ENCODE measurements at places on chromosomes 16 and 17.

DNA sequence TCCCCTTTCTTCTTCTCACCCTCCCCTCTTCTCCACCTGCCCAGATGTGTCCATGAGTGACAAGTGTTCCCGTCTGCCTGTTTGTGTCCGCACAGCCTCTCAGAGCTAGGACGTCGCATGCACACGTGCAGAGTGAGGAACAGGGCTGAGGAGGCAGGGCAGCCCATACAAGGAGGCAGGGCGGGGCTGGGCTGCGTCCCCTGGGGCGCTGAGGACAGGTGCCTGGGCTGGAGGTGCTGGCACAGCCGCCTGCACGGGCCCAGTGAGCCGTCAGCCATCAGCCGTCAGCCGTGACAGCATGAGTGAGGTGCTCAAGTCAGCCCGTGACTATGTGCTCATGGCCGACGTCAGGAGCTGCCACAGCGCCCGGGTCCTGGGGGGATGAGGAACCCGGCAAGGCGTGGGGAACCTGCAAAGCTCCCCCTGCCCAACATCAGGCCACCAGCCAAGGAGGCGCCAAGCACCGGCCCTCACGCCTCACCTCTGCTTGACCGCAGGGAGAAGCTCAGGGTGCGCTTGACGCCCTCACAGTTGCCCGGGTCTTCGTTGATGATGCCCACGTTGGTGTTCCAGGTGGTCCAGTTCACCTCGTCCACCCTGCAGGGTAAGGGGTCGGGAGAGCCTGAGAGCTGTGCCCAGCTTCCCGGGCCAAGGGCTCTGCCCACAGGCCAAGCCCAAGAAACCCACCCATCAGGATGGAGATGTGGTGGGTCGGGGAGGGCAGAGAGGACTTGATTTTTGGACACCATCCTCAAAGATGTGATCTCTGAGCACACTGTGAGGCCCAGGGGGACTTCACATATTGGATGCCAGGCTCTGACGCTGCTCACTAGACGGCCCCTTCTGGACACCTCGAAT is 13.7 kb upstream of the TRPV3 start:
- H3K4me1 ChIP-seq: no peaks in the 10 kb centered on the region
- no peaks in the 10 kb centered on the region for H3K36me3 ChIP-seq
- DNase-seq: no peak
- H3K4me3 ChIP-seq: no peak overlapping the region

GRCh38 chr17:66717641-66718058 is 117.3 kb upstream of the CACNG5 start:
- H3K4me3 ChIP-seq: no peak overlapping the region
- no peaks in the 10 kb centered on the region for H3K27me3 ChIP-seq
- H3K36me3 ChIP-seq: no peaks in the 10 kb centered on the region
- H3K27ac ChIP-seq: no peak overlapping the region
- no peaks in the 10 kb centered on the region for H3K4me1 ChIP-seq
- DNase-seq: peak; percentile 49

GRCh38 chr16:68776821-68777485 is 39.9 kb downstream of the CDH1 start:
- H3K27me3 ChIP-seq: peaks cover 5% of the 10 kb centered on the region
- H3K27ac ChIP-seq: no peak overlapping the region

GRCh38 chr17:17940441-17940911 is 31.7 kb downstream of the TOM1L2 start:
- no peaks in the 10 kb centered on the region for H3K27me3 ChIP-seq
- no peak overlapping the region for H3K4me3 ChIP-seq
- H3K27ac ChIP-seq: no peak overlapping the region
- DNase-seq: peak; percentile 40
- H3K4me1 ChIP-seq: peaks cover 46% of the 10 kb centered on the region
- H3K36me3 ChIP-seq: peaks cover 1% of the 10 kb centered on the region

DNA sequence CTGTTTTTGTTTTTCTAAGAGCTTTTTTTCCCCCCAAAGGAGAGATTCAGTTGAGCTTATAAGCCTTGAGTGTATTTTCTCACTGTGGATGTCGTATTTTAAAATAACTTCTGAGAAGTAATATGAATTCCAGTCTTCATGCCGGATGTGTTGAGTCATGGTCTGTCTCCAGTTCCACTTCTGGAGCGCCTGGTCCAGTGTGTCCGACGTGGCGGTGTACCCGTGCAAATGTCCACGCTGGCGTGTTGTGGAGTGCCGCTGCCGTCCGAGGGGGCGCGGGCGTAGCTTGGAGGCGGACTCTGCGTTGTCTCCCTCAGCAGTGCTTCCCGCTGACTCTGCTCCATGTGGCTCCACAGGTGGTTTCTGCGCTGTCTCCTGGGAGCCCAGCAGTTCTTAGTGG is 60.9 kb upstream of the ZNF750 start:
- no peak overlapping the region for H3K27ac ChIP-seq
- no peaks in the 10 kb centered on the region for H3K27me3 ChIP-seq
- no peaks in the 10 kb centered on the region for H3K36me3 ChIP-seq
- H3K4me1 ChIP-seq: no peaks in the 10 kb centered on the region
- DNase-seq: peak; percentile 49

- H3K27ac ChIP-seq: no peak overlapping the region
- no peak overlapping the region for H3K4me3 ChIP-seq
- H3K27me3 ChIP-seq: peaks cover 4% of the 10 kb centered on the region
- H3K4me1 ChIP-seq: no peaks in the 10 kb centered on the region
- no peak for DNase-seq
- H3K36me3 ChIP-seq: no peaks in the 10 kb centered on the region
Measured at GRCh38 chr16:50842589-50842988, 100.7 kb downstream of the CYLD start.

DNA sequence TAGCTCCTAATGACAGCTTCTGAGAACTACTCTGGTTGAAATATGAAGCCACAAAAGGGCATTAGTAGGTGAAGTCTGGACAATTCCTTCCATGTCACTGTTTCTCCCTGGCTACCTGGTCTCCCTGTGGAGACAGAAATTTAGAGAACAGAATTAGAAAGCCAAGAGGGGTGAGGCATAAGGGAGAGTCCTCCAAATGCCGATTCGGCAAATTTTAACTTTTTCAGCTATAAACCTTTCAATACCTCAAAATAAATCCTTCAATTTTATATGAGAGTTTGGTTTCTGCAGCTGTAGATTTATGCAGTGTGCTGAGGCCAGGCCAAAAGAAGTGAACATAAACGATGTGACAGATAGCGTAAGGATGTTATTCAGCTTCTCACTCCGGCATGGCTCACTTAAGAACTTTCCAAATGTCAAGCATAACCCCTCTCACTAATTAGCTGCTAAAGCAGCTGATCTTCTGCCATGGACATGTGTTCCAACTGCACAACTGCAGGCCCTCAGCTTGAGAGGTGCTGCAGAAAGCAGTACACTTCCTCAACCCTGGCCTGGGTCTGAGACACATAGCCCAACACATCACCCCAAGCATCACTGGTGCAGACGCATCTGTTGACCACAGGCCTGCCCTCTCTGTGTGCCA is 247.9 kb upstream of the SOX9 start:
- no peak for DNase-seq
- no peak overlapping the region for H3K27ac ChIP-seq
- H3K4me3 ChIP-seq: no peak overlapping the region
- H3K36me3 ChIP-seq: no peaks in the 10 kb centered on the region

GRCh38 chr16:17261197-17261858 is 209.4 kb downstream of the XYLT1 start:
- H3K36me3 ChIP-seq: no peaks in the 10 kb centered on the region
- no peaks in the 10 kb centered on the region for H3K27me3 ChIP-seq
- no peaks in the 10 kb centered on the region for H3K4me1 ChIP-seq
- DNase-seq: no peak
- no peak overlapping the region for H3K4me3 ChIP-seq
- H3K27ac ChIP-seq: no peak overlapping the region

- H3K27me3 ChIP-seq: no peaks in the 10 kb centered on the region
- H3K27ac ChIP-seq: peak overlapping the region; percentile 71
- peak; percentile 24 for DNase-seq
- no peaks in the 10 kb centered on the region for H3K36me3 ChIP-seq
- H3K4me3 ChIP-seq: no peak overlapping the region
Measured at GRCh38 chr16:85220964-85221731, 108.9 kb upstream of the CIBAR2 start.

GRCh38 chr16:1088295-1089170 is 7.5 kb downstream of the C1QTNF8 start:
- DNase-seq: no peak
- no peaks in the 10 kb centered on the region for H3K4me1 ChIP-seq
- H3K4me3 ChIP-seq: no peak overlapping the region
- H3K27ac ChIP-seq: no peak overlapping the region

- H3K36me3 ChIP-seq: peaks cover 6% of the 10 kb centered on the region
- H3K4me1 ChIP-seq: peaks cover 11% of the 10 kb centered on the region
- H3K4me3 ChIP-seq: peak overlapping the region; percentile 56
- peak overlapping the region; percentile 99 for H3K27ac ChIP-seq
- no peaks in the 10 kb centered on the region for H3K27me3 ChIP-seq
- DNase-seq: peak; percentile 96
Measured at GRCh38 chr17:43171586-43172487, 823 bp downstream of the NBR1 start.

DNA sequence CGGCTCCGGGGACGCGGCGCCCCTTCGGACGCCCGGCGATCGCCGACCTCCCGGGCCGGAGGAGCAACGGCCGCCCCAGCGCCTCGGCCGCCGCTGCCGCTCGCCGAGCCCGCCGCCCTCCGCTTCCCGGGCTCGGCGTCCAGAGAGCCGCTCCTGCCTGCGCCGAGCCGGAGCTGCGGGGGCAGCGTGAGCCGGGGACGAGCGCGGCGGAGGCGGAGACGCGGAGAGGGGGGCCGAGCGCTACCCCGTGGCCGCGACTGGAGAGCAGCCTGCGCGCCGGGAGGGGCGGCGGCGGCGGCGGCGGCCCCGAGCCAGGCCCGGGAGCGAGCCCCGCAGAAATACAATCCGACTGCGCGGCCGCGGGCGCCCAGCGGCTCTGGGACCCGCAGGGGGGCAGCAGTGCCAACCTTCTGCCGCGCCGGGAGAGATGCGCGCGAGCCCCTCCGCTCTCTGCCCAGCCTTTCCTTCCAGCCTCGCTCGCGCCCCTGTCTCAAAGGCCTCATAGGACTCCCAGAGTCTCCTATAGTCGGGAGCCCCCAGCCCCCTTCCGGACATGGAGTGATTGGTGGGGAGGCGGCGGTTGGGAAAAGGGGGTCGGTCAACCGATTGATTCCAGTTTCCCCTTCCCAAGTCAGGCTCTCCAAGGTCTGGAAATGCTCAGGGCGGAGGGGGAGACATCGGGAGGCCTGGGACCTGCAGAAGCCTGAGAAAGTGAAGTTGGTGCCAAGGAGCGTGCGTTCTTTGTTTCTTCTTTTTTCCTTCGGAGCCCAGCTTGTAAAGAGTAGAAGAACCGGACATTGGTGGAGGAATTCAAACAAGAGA is 1.0 kb upstream of the SDK2 start:
- H3K36me3 ChIP-seq: no peaks in the 10 kb centered on the region
- no peak overlapping the region for H3K27ac ChIP-seq
- no peaks in the 10 kb centered on the region for H3K4me1 ChIP-seq
- peak; percentile 26 for DNase-seq
- H3K4me3 ChIP-seq: no peak overlapping the region

DNA sequence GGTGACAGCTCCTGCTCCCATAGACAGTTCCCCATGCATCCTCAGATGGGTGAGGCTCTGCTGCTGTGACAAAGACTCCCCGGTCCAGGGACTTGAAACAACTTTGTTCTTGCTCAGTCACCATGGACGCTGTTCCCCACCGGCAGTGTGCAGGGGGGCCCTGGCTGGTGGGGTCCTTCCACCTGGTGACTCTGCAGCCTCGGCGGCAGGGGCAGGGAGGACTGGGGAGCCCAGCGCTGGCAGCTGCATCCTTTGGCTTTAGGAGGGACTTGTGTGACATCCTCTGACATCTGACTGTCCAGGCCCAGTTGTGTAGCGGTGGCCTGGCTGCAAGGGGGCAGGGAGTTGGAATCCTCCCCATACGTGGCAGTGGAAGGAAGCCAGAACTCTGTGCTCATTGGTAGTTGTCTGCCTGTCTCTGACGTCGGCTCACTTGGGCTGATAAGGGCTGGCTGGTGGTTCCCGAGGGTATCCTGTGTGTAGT is 107.3 kb downstream of the CMIP start:
- no peak overlapping the region for H3K27ac ChIP-seq
- H3K4me3 ChIP-seq: no peak overlapping the region
- DNase-seq: peak; percentile 83
- H3K36me3 ChIP-seq: no peaks in the 10 kb centered on the region
- no peaks in the 10 kb centered on the region for H3K27me3 ChIP-seq

GRCh38 chr17:34226011-34226743 is 28.9 kb upstream of the CCL2 start:
- H3K4me1 ChIP-seq: no peaks in the 10 kb centered on the region
- H3K27ac ChIP-seq: no peak overlapping the region
- H3K27me3 ChIP-seq: peaks cover 2% of the 10 kb centered on the region
- DNase-seq: peak; percentile 81

DNA sequence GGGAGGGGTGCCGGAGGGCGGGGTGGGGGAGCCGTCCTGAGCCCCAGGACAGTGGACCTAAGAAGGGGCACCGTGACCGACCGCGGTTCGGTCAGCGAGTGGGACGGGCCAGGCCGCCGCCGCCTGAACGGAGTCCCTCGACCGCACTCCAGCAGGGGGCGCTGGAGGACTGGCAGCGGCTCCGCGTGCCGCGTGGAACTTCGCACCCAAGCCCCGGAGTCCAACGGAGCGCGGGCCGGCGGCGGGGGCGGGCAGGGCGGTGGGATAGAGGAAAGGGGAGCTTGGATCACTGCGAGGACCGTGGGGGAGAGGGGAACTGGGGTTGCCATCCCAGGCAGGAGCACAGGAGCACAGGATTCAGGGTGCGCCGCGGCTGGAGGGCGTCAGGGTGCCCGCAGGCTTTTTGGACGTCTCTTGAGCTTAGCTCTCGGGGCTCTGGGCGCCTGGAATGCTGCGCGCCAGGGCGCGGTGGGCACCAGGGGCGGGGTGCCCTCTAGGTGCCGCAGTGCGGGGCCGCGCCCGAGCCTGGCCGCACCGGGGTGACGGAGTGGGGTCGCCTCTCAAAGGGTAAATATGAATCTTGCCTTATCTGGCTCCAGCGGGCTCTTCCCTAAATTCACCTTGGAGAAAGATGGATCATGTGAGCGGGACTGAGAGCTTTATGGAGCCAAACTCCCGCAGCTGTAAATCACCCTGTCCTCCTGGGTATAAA is 379 bp upstream of the OTOP2 start:
- no peaks in the 10 kb centered on the region for H3K4me1 ChIP-seq
- peaks cover 52% of the 10 kb centered on the region for H3K27me3 ChIP-seq
- no peak overlapping the region for H3K4me3 ChIP-seq
